NCI-H774 (cell line): ENCODE measurements at places on chromosomes 6 and 20.

DNA sequence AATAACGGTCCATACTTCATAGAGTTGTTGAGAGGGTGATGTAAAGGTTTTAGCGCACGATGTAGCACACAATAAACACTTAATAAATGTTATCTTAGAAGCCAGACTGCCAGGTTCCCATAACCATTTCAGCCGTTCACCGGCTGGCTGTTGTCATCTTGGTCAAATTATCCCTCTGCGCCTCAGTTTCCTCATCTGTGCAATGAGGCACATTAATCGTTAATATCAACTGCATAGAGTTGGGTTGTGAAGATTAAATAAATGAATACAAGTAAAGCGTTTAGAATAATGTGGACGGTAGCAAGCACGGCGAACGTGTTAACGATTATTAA, 432 bp upstream of the PSMF1 start:
- DNase-seq, result no peak

- no peak for DNase-seq
Observed at GRCh38 chr6:130779658-130780033, 47.6 kb upstream of the SMLR1 start.

DNA sequence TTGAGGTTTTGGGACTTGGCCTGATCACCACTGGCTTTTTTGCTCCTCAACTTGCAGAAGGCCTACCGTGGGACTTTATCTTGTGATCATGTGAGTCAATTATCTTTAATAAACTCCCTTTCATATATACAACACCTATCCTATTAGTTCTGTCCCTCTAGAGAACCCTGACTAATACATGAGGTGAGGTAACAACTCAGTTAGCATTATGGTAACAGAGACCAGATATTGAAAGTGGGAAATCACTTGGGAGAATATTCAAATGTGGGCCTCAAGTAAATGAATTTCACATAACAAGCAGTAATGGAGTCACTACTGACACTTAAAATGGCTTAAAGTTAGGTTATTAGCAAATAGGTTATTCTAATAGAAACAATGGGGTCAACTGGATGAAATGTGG, 438.1 kb upstream of the AGPAT4 start:
- DNase-seq, result no peak

GRCh38 chr20:33994222-33994913, 657 bp downstream of the RALY start:
- DNase-seq, result peak; percentile 67

DNA sequence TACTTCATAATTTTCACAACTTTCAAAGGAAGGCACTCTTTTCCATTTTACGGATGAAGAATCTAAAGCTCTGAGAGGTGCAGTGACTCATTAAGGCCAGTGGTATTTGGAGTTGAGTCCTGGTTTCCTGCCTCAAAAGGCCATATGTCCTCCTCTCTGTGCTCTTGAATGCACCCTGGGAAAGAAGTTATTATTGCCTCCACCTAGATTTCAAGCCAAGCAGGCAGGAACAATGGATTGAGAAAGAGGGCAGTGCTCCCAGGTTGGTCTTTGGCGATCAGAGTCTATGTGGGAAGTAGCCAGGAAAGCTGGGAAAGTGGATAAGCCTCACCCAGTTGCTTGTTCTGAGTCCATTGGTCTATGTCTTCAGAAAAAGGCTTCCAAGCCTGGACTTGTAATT, 165.0 kb downstream of the MAFB start:
- DNase-seq, result no peak

GRCh38 chr6:2447318-2447920, 202.0 kb upstream of the GMDS start:
- no peak for DNase-seq

DNA sequence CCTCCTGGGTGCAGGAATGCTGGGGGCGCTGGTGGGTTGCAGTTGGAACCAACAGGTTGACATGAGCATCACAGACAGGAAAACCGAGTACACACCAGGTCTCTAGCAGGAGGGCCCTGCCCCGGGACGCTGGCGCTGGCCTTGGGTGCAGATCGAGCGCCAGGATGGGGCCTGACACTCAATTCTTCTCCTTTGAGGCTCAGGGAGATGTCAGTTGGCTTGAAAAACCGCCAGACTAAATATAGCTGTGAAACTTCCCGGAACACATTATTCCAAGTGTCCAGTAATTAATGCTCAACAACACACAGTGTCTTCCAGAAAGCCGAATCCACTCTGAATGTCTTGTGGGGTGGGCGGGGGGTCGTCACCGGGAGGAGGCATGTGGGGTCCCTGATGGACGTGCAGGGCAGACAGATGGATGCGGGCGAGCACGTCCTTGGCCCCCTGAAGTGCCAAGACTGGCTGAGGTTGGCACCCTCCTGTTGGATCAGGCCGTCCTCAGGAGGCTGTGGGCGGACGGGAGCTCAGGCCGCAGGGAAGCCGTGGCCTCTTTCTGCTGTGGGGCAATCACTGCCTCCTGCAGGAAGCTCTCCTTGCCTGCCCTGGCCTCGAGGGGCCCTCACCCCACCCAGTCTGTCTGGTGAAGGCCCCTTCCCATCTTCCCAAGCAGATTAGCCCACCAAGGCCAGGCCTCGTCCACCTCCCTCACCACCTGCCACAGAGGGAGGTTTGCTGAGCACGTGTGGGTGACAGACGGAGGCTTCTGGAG, 19.4 kb upstream of the GATA5 start:
- no peak for DNase-seq

GRCh38 chr20:36205026-36205425, 31.3 kb upstream of the AAR2 start:
- DNase-seq, result no peak

DNA sequence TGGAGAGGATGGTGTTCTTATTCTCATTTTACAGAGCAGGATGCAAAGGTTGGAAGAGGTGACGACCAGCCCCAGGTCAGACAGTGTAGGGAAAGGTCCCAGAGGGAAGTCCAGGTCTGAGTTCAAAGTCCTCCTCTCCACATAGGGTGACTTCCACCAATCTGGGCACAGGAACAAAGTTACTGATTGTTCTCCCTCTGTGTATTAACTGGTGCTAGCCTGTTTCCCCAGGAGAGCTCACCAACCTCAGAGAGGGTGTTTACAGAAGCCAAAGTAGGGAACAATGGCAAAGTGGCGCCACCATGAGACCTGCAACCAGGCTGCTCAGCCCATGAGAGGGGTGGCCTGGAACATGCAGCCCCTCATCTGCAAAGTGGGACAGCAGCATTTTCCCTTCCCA, 16.8 kb upstream of the SIRPB1 start:
- no peak for DNase-seq

DNA sequence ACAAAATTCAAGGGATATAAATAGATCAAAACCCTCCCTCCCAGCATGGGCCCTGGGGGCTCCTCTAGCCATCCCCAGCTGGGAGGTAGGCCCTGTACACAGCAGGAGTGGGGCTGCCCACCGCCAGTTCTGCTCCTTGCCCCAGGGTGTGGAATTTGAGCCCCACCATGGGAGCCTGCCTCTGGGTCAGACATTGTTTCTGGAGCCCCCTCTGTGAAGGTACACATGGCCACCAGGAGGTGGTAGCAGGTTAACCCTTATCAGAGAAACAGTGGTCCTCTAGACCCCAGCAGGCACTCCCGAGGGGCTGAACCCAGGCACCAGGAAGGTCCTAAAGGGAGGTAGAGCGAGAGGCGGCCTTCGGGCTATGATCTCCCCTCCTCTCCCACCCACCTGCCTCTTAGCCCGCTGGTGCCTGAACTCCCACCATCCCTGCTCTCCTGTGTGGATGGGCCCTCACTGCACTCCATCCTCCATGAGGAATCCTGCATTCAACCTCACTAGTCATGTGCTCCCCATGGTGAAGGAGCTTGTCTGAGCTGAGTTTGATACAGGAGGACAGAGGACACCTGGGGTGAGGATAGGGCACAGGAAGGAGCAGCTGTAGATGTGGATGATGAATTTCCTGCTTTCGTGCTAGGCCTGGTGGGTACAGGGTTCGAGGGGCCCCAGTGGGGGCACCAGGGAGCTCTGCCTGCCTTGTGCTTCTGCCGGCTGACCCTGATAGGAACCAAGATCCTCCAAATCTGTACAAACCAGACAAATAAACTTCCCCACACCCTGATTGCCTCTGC, 114.9 kb downstream of the GRM4 start:
- no peak for DNase-seq

DNA sequence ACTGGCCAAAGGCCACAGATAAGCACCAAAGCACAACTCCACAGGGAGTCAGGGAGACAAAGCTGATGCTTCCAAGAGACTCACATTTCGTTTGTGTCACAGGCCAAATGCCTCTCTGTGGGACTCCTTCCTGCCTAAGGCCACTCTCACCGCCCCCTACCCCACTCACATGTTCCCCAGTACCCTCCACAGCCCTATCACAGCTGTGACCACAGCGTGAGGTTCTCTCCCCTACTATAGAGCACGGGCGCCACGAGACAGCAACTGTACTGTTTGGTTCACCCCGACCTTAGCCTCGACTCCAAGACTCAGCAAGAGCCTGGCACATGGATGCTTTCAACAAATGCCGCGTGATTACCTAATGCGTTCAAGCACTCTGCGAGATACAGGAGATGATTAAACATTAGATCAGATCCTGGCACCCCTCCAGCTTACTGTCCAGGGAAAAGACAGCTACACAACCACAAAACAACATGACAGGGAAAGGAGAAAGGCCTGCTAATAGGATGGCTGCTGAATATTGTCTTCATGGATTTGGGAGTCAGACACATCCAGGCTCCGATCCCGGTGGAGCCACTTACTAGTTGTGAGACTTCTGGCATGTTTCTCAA, 105.5 kb downstream of the AGPAT4 start:
- DNase-seq, result peak; percentile 75

GRCh38 chr6:56043761-56044160, 168.4 kb upstream of the BMP5 start:
- no peak for DNase-seq

DNA sequence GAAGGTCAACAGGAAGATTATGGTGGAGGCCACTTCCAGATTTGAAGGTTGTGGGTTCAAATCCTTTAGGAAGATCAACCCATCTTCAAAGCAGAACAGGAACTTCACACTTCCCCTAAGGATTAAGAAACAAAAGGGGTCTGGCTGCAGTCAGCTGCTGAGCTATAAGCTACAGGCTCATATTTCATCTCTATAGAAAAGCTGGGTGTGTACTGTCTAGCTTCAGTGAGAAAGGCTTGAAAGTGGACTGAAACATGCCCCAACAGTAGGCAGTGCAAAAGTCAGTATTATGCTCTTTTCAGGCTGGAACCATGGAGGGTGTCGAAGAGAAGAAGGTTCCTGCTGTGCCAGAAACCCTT, 60.1 kb upstream of the SPDEF start:
- no peak for DNase-seq

- no peak for DNase-seq
Observed at GRCh38 chr6:105587349-105588122, 184.7 kb upstream of the PREP start.

DNA sequence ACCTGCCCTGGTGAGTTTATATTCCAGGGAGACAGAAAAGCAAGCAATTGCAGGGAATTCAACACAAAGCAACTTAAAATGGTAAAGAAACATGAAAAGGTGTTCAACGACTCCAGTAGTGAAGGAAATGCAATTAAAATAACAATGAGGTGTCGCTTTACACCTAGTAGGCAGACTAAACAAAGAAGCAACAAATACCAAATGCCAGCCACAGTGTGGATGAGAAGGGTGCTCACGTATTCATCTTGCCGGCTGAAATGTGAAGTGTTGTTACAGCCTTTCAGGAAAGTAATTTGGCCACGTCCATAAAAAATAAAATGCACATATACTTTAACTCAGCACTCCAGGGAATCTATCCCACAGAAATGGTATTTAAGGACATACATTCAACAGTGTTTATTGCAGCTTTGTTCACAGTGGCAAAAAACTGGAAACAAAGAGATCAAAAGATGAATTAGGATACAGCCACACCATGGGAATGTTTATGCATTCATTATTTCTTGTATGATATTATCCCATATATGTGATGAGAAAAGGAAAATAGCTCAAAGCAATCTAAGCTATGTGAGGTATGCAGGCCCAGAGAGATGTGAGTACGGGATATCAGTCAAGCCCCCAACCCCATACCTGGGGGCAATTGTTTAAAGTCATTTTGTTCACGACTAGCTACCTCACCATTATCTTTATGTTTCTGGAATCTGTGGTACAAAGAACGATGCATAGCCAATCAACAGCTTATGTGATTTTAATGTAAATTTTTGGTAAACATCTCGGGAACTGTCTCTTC, 266.0 kb upstream of the SOX4 start:
- DNase-seq, result peak; percentile 42

- no peak for DNase-seq
Observed at GRCh38 chr6:137708481-137708880, 158.6 kb upstream of the TNFAIP3 start.

DNA sequence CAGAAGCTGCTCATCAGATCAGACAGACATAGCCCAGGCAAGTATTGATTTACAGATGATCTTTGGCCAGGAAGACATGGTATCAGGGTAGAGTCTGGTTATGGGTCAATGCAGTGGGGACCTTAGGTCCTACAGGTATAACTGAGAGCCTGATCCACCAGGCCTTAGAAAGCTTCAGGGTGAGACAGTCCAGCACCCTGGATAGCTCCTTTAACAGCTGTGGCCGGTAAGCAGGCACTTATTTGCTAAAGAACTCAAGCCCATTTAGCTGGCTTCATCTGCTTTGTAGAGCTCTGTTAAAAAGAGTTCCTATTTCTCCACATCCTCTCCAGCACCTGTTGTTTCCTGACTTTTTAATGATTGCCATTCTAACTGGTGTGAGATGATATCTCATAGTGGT, 39.6 kb downstream of the ESR1 start:
- no peak for DNase-seq

GRCh38 chr6:74768120-74768519, 437.7 kb downstream of the COL12A1 start:
- no peak for DNase-seq

GRCh38 chr6:118344014-118344670, 204.0 kb upstream of the PLN start:
- DNase-seq, result no peak

DNA sequence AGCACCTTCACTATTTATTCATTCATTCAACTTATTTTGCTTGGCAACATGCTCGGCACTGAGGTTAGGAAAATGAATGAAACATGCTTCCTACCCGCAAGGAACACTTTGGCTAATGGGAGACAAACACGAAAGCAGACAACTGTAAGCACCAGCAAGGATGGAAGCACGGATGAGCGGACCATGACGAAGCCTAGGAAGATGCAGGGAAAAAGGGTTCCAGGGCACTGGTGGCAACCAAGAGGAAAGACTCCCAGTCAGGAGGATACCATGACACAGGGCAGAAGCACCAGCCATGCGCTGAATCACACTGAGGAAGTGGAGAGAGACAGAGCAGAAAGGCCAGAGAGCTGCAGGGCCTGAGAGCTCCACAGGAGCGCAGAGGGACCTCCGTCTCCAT, 9.8 kb downstream of the PDE10A start:
- DNase-seq, result no peak

DNA sequence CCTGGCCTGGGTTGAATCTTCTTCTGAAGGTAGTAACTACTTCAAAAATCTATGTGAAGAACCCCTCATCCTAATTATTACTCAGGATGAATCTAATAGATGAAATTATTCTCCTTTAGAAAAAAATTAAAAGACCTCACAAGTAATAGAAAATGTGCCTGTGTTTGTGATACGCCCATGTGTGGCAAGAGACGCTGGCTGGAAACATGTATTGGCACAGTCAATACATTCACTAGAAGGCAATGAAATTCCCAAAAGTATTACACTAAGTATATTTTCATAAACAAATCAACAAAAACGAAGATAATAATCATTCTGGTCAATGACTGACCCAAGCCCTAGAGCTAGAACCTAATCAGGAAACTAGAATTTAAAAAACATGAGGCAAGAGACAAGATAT, 64.0 kb downstream of the B4GALT5 start:
- no peak for DNase-seq

GRCh38 chr20:17726902-17727301, 27.1 kb downstream of the BANF2 start:
- DNase-seq, result no peak
